ENCODE measurements at places on chromosomes 2 and 18.

- DNase-seq, result no peak
Measured at GRCh38 chr2:32453242-32454062, 96.6 kb downstream of the BIRC6 start.

DNA sequence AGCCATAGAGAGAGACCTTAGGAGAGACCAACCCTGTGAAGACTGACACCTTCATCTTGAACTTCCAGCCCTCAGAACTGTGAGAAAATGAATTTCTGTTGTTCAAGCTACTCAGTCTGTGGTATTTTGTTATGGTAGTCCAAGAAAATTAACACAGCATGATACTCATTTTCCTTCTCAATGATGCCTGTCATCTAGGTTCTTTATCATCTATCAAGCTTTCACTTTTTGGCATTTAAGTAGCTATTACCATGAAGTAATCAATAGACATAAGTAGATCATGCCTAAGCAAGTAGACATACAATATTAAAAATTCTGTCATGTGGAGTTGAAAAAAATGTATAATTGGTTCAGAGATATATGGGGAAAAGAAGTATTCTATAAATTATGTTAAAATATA, 444.7 kb downstream of the THSD7B start:
- DNase-seq, result no peak

GRCh38 chr2:58796239-58796910, 555.2 kb upstream of the FANCL start:
- DNase-seq, result no peak

GRCh38 chr2:130756053-130756873, 923 bp downstream of the AMER3 start:
- DNase-seq, result no peak

GRCh38 chr18:36582988-36583745, 245.6 kb downstream of the TPGS2 start:
- DNase-seq, result no peak

GRCh38 chr18:36702401-36703013, 126.3 kb downstream of the TPGS2 start:
- no peak for DNase-seq

Data from stromal cell of bone marrow (primary cell).